Activated T-cell treated with anti-CD3 and anti-CD28 coated beads for 4 hours (primary cell): ENCODE measurements at places on chromosomes 12 and 14.

DNA sequence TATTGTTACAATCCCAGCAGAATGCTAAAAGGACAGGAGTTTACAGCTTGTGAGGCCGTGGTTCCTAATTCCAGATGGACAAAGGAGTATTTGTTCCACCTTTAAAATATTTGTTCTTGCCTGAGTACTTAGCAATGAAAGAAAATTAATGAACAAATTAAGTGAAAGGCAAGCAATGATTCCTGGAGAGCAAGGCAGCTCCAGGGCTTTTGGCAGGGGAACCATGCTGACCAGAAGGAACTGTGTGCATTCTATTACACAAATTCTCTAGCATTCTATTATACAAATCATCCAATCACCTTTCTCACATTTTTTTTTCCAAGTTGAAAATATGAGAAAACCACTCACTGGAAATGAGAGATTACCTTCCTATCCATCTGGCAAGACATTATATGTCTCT, 1.8 kb upstream of the BMAL2 start:
- no peak for DNase-seq

GRCh38 chr12:7090222-7090998, 1.8 kb downstream of the C1R start:
- no peak for DNase-seq

DNA sequence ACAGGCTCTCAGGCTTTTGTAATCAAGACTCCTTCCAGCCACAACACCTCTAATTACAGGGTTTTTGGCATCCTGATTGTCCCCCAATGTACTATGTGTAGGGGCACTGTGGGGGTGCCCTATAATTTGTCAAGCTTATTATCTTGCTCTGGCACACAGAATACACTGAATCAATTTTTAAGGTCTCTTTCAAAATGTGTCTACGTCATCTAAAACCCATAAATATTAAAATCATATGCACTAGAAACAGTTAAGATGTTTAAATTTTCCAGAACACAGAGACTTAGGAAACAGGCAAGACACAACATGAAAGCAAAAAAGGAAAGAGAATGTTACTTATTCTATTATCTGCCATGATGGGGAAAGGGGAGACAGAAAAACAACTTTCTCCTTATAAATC, 665.7 kb downstream of the NRXN3 start:
- no peak for DNase-seq

- no peak for DNase-seq
Observed at GRCh38 chr12:102735104-102735503, 181.9 kb downstream of the PAH start.

- no peak for DNase-seq
Observed at GRCh38 chr12:118035190-118036041, 18.9 kb downstream of the RFC5 start.

- DNase-seq, result peak; percentile 65
Observed at GRCh38 chr14:92613008-92613658, 99.6 kb downstream of the RIN3 start.
